ENCODE measurements at places on chromosomes 5 and 9.

DNA sequence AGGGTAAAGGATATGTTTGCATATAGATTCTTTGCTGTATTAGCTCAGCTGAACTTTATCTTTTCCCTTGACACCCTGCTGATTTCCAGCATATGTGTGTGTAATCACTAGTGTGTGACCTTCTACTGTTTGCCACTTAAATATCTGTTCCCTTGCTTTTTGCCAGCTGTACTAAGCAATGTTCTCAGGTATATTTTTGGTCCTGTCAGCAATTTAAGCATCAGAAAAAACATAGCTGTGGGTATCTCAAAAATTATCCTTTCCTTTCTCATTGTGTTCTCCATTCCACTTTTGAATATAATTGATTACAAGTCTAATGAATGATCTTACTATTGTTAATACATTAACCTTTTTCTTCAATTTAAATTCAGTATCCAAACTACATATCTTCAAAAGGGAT lies 59.2 kb upstream of the CDH10 start:
- DNase-seq, result no peak

DNA sequence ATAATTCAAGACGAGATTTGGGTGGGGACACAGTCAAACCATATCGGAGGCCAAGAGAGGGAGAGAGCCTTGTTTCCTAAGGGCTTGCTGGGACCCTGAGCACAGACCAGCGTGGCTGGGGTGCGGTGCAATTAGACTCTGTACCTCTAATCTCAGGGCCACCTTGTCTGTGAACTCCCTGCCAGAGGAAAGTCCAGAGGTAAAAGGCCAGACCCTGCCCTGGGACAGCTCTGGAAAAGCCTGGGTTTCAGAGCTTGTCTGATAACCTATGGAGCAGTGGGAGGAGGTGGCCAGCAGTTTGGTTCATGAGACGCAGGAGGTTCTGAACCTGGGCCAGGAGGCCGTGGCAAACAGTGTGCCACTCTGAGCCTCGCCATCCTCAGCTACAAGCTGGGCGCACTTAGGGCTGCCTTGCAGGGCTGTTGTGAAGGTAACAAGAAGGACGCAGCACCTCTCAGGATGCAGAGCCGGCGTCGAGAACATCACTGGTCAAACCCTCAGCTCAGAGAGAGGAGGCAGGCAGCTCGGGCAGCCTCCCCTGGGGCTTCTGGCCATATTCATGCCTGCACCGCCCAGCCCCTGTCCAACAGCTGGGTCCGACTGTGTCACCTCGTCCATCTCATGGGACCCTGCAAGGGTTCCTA lies 4.8 kb upstream of the DOLPP1 start:
- no peak for DNase-seq

- no peak for DNase-seq
Observed at GRCh38 chr9:112380825-112381221, 915 bp downstream of the HSDL2 start.

GRCh38 chr5:171318026-171318425 lies 9.0 kb downstream of the TLX3 start:
- no peak for DNase-seq

GRCh38 chr9:111613436-111614040 lies 14.1 kb upstream of the PTGR1 start:
- DNase-seq, result no peak

GRCh38 chr9:115138151-115138550 lies 20.2 kb upstream of the TNC start:
- no peak for DNase-seq

DNA sequence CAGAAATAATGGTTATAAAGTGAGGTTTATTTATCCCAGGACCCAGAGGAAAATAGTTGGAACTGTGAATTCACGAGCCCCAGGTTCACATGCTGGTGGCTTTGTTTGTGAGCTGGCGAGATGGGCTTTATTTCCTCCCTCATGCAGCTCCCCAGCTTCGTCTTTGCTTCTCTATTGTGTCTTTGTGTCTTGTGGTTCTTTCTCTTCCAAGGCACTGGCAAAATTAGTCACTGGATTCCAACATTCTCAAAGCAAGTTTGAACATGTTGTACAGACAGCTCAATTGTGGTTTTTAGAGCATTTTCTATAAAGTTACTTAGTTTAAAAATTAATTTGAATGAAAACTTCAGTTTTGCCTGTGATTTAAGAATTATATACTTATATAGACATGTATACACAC lies 7.2 kb downstream of the NDUFS6 start:
- no peak for DNase-seq

DNA sequence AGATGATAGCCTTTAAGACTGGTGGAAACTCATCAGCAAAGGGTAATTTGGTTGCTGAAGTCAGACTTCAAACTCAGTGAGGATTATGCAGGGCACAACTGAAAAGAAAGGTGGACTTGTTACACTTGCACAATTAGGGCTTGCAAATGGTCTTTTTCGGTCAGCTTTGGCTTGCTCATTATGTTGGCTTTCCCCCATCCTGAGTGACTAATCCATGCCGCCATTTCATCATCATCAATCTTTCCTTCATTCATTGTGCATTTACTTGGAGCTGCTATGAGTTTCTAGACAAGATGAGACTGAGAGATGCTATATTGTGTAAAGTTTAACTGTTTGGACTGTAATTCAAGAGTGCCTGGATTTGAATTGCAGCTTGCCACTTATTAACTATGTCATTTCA lies 134.8 kb upstream of the PPP1R2B start:
- no peak for DNase-seq

- DNase-seq, result no peak
Observed at GRCh38 chr9:4983601-4984165, 1.4 kb upstream of the JAK2 start.

DNA sequence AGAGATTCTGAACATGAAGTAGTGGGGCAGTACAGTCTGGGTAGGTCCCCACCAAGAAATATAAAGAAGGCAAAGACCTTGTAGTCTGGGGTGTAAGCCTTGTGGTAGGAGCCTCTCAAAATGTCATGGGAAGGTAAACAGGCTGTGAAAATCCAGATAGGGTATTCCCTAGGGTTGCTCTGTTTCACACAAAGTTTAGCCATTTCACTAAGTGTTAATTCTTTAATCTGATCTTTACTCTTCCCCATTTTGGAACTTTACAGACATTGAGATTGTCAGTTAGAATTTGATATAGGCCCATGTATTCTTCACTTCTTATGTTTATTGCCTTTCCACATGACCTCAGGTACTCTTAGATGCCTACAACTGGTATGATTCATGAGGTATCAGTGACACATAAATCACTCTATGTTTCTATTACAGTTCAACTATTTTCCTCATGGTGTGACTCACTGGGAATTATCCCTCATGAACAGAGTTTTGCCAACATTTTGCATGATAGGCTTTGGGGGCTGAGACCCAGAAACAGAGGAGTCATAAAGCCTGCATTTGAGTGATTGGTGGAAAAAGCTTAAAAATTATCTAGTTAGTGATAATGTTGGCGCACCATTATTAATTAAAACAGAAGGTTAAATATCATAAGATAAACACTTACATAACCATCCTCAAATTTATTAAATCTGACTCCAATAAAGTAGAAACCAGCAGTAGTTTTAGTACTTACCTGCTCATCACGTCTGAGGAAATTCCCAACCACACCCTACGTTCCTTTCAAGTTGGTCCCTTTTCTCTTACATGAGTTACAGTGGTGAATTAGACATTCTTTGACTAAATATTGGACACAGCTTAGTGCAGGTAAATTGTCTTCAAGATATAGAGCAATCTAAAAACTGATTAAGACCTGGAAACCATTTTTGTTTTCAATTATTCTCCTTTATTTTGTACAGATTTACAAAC lies 399.8 kb upstream of the MEF2C start:
- DNase-seq, result no peak

GRCh38 chr9:132486706-132487350 lies 76.8 kb downstream of the CFAP77 start:
- peak; percentile 28 for DNase-seq

GRCh38 chr5:149948993-149949392 lies 4.4 kb upstream of the PDE6A start:
- DNase-seq, result no peak

GRCh38 chr5:2916076-2916682 lies 164.7 kb upstream of the IRX2 start:
- no peak for DNase-seq

DNA sequence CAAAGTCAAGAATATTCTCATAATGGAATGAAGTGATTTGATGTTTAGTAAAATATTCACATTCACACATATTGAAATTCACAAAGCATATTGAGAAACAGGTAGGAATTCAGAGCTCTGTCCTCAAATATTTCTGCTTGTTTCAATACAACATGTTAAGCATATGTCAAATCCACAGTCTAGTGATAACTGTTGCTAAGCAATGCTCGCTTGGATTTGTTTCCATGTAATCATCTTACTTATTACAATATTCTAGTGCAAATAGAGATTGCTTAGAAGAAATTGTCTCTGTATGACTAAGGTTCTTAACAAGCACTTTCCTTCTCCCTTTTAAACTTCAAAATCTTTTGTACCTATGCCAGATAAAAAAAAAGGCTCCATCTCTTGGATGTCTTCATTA lies 995.7 kb downstream of the CDH18 start:
- DNase-seq, result no peak

GRCh38 chr9:880725-881124 lies 39.2 kb downstream of the DMRT1 start:
- peak; percentile 13 for DNase-seq

DNA sequence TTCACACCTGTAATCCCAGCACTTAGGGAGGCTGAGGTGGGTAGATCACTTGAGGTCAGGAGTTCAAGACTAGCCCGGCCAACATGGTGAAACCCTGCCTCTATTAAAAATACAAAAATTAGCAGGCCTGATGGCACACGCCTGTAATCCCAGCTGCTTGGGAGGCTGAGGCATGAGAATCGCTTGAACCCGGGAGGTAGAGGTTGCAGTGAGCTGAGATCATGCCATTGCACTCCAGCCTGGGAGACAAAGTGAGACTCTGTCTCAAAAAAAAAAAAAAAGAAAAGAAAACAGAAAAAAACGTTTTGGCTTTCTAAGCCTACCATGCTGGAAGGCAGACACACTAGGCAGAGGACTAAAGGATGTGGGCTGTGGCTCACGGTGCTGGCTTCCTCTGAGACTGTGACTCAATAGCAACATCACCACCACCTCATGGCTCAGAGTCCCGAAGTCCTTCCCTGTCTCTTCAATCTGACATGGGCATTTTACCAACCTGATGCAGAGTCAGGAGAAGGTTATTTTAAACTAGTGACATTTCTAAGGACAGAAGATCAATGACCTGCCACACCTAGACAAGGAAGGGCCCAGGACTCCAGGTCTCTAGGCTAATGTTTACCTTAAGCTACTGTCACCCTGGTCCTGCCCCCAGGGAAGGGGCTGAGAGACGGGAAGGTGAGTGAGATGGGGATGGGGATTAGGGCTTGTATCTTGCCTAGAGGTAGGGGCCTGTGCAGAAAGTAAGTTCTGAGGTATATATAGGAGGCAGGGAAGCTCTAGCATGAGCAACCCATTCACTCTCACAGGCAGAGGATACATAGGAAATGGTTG lies 3.7 kb downstream of the ECSCR start:
- no peak for DNase-seq

DNA sequence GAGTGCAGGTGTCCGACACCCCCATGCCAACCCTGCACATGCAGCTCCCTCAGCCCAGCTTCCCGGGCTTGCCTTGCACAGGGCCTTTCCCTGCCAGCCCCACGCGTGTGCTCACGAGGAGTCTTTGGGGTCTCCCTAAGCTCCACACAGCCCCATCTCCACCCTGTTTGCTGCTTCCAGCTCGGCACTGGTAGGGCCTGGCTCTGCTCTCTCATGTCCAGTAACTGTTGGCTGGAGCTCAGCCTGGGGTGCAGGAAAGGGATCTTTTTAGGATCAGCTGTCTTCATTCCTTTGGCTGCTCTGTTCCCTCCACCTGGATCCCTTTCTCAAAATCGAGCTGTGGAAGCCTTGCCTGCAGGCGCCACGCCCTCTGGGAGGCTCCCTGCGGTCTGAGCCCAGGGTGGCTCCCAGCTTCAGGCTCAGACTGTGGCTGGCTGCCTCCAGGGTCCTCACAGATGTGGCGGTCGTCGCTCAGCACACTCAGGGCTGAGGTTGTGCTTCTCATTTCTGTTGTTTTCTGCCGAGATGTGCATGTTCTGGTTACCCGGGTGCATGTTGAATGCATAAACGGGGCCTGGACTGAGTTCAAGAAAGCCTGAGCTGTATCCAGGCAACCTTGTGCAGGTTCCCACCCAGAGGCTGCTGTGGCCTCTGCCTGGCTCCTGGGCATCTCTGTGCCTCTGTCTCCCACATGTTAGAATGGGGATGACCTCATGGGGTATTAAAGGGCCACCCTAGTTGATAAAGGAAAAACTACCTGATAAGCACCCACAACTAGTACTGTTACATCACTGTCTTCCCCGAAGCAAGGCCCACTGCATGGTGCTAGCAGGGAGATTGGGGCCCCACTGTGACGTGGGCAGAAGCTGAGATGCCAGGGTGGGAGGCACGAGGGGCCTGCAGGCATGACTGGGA lies 4.3 kb downstream of the CACNA1B start:
- no peak for DNase-seq

DNA sequence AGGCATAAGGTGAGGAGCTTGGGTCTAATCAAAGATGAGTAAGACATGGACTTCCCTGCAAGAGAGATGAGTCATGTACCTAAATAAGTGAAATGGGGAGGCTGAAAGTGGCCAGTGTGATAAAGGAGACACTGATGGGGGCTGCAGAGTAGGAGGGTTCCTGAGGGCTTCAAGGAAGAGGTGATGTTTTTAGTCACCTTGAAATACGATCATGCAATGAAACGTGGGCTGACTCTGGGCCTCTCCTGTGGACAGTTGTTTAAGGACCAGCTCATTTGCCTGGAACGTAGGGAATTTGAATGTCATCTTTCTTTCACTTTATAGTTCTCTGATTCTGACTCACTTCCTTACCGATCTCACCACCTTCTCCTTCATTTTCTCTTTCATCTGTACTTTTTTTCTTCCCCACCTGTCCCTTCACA lies 49.6 kb upstream of the CPLX2 start:
- no peak for DNase-seq

GRCh38 chr5:54080831-54081230 lies 229.5 kb downstream of the ARL15 start:
- no peak for DNase-seq

GRCh38 chr9:124262649-124262972 lies 4.9 kb downstream of the NEK6 start:
- DNase-seq, result no peak

DNA sequence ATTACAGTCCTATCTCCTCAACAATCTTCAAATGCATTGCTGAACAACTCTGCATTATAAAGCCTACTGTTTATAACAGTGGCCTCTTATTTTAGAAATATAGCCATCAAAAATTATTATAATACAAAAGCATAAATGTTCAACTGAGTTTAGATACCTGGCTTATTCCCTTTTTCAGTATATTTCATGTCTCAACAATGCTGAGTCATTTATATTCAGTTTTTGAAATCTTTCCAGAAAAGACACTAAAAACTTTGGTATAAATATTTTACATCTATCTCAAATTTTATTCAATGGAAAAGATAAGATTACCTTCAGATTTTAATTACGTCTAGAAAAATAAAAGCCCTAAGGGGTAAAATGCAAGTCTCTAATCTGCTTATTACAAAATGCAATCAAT lies 37.9 kb downstream of the LURAP1L start:
- DNase-seq, result no peak

GRCh38 chr9:109781086-109781485 lies 1.1 kb downstream of the PALM2AKAP2 start:
- DNase-seq, result no peak

Measured in activated CD8-positive, alpha-beta memory T cell treated with anti-CD3 and anti-CD28 coated beads for 48 hours (primary cell).